ENCODE measurements at places on chromosomes 2 and 18.

GRCh38 chr2:54456612-54457322 is 640 bp downstream of the SPTBN1 start:
- no peak for DNase-seq

- DNase-seq = no peak
Observed at GRCh38 chr2:237558961-237559641, 7.3 kb upstream of the PRLH start.

DNA sequence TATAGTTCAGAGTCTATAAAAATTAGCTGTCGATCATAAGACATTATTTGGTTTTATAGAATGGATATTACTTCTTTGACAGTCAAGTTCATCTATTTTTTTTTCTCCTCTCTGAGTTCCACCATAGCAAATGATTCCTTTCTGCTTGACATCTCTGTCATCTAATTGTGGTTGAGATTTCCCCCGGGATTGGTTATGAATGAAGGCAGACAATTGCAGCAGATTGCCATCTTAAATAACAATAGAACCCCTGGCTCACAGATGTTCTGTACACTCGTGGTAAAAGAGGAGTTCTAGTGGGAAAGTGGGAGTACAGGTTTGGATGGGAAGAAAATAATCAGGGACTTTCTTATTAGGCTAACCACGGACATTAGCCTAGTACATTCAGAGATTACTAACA is 292.1 kb upstream of the NRXN1 start:
- DNase-seq = no peak

DNA sequence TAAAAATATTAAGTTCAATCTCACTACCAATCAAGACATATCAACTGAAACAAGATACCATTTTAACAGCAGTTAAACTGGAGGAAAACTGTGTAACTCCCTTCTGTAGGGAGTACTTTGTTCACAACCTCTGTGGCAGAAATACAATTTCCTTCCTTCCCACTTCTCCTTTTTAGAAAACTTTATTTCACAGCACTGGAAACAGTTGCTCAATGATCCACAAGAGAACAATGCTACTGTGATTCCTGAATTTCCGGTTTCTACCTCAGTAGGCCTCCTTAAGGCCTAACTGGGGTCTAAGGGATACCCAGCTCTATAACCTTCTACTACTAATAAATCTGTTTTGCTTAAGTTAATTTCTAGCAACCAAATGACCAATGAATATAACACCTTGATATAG is 14.1 kb downstream of the TLK1 start:
- no peak for DNase-seq

DNA sequence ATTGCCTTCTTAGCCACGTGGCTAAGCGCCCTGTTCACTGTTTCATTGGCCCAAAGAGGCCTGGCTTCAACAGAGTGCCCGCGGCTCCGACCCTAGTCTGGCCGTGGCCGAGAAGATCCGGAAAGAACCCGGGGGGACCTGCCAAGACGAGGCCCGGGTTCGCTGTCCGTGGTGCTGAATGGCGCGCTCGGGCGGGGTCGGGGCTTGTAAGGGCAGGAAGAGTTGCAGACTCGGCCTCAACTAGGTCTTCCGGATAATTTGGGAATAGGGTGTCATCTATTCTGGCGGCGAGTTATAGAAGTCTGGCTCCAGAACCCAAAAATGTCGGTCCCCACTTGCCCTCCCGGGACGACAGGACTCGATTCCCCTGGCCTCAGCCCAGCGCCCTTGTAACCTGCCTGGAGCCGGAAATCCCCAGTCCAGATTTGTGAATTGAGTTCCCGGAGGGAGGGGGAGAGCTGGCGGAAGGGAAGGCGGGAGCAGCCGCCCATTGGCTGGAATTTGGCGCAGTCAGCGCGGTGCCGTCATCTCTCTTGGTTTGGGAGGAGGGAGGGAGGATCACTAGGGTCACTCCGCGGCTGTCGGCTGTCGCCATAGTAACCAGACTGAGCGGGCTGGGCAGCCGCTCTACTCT is 3.5 kb downstream of the CDK5R2 start:
- DNase-seq = no peak

GRCh38 chr2:101509499-101510284 is 34.8 kb upstream of the RFX8 start:
- no peak for DNase-seq

DNA sequence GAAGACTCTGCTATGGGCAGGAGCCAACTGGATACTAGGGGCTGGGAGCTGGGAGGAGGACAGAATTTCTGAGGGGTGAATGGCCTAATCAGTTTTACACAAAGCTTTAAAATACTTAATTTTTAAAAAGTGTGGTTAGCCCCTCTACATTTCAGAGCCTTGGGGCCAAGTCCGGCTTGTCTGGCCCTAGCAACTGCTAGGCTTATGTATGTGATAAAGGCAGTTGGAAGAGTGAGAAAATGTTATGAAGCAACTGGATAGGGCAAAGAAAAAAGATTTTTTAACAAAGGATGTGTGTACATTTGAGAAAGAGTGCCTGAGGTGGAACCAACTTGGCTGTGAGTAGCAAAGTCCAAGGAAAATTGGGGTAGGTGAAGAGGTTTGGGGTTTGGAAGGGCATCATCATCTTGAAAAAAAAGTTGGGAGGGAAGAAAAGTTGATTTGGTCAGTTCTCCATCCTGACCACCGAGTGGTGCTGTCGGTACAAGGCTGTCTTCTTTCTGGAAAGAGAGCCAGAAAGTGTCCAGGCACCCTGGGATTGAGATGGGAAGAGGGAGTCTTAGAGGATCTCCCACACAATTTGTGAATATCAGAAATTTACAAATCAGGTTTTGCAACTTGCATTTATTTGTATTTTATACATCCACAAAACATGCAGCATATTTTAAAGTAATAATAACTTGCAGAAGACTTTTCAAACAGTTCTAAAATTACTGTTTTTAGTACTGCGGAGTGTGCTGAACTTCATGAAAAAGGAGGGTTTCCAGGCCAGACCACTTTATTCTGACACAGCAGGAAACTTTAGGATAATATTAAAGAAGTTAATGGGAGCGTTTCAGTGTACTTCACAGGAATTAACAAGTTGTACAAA is 10.5 kb upstream of the CDK15 start:
- DNase-seq = no peak

DNA sequence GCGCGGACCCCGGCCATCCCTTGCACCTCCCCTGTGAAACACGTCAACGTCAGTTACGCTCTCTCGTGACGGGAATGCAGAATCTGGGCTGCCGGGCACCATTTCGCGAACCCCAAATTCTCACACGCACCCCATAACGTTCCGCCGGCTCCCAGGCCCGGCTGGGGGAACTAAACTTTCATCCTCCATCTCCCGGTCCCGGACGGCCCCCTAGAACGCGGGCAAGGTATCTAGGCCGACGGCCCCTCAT is 544 bp downstream of the DNAJC27 start:
- DNase-seq = no peak

GRCh38 chr2:189076572-189076971 is 102.4 kb downstream of the COL3A1 start:
- DNase-seq = no peak

GRCh38 chr18:8217051-8217564 is 392.1 kb upstream of the RAB12 start:
- no peak for DNase-seq

DNA sequence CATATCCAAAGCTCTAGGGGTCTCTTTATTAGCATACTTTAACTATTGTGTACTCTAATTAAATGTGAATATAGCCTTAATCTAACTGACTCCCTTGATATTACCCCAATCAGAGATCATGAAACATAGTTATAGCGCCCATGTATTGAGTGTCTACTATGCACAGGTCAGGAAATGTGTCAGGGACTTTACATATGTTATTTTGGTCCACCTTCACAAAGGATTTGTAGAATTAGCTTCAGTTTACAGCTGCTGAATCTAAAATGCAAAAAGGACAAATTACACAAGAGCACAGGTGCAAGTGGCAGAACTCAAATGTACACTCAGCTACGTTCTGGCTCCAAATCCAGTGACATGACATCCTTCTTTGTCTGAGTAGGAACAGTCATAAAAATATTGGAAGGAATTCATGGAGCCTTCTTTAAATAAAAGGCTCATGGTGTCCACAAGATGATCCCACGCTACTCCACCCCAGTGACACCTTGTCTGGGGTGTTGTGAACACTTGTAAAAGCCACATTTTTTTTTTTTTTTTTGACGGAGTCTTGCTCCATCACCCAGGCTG is 38.7 kb upstream of the ATL2 start:
- no peak for DNase-seq

GRCh38 chr2:144233317-144233716 is 286.6 kb downstream of the ZEB2 start:
- no peak for DNase-seq

DNA sequence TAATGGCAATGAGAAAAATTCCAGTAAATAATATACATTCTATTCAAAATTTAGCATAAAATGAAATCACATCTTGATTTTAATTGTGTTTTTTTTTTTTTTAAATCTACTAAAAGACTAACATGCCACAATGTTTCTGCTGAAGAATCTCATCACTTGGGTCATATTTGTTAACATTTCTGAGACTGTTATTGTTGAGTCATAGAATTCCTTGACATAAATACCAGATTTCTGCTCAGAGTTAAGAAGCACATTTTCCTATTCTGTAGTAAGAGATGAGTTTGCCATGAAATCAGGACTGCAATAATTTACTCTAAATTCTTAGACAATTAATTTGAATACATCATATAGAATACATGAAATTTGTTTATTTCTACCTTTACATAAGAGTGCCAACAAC is 154.9 kb upstream of the KYNU start:
- no peak for DNase-seq

GRCh38 chr2:124810132-124810531 is 785.0 kb downstream of the CNTNAP5 start:
- DNase-seq = no peak

GRCh38 chr2:64685430-64685829 is 31.7 kb upstream of the SERTAD2 start:
- no peak for DNase-seq

- no peak for DNase-seq
Observed at GRCh38 chr2:10772868-10773215, 39.7 kb downstream of the PDIA6 start.

GRCh38 chr2:45031028-45031427 is 21.8 kb upstream of the SIX2 start:
- DNase-seq = no peak

Measured in activated T-cell treated with anti-CD3 and anti-CD28 coated beads for 24 hours (primary cell).